ENCODE measurements at places on chromosomes 16 and 17.

DNA sequence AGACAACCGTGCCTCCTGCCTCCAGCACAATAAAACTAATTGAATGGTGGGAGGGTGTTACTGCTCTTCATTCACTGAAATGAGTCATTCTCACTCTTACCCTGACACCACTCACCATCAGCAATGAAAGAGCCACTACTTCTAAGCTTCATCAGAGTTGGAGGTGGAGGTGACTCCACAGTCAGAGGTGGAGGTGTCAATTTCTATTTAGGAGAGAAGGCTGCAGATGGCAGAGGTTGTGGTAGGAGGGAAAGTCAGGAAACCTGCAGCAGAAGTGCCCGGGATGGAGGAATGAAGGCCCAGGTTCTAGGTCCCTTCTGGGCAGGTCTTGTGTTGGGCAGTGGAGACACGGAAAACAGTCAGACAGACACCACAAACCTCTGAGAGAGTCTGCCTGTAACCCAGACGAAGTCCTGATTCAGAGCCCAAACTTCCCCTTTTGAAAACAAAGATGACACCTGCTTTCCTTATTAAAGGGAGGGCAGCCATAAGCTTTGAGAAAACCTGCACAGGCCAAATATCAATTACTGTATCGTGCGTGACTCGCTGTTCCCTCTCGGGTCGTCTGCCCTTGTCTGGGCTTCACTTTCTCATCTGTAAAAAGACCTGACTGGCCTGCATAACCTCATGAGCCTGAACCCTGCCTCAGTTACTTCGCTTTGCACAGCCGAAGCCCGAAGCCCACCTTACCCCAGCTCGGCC is 668 bp downstream of the ATPAF2 start:
- DNase-seq = no peak

- DNase-seq = no peak
Measured at GRCh38 chr17:77924757-77925336, 33.7 kb upstream of the TNRC6C start.

DNA sequence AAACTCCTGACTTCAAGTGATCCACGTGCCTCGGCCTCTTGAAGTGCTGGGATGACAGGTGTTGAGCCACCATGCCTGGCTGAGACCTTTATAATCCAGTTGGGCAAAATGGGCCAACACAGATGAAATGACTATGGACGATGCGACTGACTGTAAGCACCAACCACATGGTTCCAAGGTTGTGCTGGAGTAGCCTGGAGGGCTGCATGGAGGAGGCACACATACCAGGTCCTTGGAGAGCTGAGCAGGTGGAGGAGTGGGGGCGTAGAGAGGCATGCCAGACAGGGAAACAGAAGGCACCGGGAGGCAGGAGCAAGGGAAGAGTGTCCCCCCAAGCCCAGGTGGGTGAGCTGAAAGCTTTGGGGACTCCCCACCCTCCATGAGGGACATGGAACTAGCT is 85.2 kb downstream of the ABR start:
- no peak for DNase-seq

- DNase-seq = no peak
Measured at GRCh38 chr16:29819506-29819905, 756 bp upstream of the MVP start.

DNA sequence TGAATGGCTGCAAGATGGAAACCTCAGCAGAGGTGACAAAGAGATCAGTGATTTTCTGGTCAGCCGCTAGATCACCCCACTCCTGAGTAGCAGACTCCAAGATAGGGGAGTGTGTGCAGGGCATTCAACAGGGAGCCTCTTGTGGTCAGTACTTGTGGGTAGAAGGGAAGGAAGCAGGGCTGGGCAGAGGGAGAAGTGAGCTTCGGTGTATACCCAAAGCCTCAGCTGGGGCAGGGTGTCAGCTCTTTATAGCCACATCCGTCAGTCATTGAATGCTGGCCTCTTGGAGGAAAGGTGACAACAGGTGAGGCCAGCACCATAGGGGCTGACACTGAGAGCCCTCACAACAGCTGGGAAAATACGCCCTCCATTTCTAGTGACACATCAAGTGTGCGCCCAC is 2.2 kb upstream of the SLC12A3 start:
- DNase-seq = no peak

DNA sequence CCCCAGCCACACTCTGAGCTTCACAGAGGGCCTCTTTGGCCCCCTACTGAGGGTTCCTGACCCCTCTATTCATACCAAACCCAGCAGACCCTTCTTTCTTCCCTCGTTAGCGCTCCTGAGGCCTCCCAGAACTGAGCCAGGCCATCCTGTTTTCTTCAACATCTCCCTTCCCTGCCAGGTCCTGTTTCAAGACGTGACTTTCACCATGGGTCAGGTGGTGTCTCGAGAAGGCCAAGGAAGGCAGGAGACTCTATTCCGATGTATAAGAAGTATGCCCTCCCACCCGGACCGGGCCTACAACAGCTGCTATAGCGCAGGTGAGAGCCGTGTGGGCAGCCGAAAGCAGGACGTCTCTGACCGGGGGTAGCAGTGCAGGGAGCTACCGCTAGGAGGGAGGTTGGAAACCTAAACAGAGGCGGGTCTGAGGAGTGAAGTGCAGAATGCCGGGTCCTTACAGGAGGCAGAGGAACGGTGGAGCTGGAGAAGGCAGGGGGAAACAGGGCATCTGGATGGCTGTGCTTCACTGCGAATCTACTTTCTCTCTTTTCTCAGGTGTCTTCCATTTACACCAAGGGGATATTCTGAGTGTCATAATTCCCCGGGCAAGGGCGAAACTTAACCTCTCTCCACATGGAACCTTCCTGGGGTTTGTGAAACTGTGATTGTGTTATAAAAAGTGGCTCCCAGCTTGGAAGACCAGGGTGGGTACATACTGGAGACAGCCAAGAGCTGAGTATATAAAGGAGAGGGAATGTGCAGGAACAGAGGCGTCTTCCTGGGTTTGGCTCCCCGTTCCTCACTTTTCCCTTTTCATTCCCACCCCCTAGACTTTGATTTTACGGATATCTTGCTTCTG is 1.3 kb upstream of the SENP3 start:
- peak; percentile 37 for DNase-seq

DNA sequence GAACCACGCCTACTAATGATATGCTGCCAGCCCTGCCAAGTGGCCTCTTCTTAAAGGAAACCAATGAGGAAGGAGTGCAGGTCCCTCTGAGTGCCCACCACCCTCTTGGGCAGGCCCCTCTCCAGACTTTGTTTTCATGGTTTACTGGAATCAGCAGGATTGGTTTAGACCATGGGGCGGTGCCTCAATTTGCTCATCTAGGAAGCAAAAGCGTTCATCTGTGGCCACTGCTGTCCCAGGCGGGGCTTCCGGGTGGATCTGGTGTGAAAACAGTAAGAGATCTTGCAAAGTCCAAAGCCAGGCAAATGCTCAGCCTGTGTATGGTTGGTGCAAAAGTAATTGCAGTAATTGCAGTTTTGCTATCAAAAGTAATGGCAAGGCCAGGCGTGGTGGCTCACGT is 71.3 kb downstream of the AMFR start:
- no peak for DNase-seq

DNA sequence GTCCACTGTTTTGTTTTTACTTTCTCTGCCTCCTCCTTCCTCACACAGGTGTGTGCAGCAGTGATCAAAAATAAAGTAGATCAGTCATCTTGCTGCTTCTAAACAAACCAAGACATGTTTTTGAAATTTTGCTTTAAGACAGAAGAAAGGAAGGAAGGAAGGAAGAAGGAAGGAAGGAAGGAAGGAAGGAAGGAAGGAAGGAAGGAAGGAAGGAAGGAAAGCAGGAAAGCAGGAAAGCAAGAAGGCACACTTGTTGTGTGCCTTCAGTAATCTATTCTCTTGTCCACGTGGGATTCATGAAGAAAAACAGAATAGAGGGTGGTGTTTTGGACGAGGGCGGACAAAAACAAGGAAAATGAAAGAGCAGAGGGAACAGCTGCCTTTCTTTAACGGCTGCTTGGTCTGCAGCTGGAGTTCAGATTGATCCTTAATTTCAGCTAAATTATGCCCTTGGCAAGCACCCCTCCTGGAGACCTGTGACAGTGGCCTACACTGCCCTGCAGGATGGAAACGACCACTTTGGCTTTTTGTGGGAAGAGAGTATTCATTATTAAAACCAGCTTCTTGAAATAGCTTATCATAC is 188.5 kb upstream of the IRX3 start:
- DNase-seq = no peak

DNA sequence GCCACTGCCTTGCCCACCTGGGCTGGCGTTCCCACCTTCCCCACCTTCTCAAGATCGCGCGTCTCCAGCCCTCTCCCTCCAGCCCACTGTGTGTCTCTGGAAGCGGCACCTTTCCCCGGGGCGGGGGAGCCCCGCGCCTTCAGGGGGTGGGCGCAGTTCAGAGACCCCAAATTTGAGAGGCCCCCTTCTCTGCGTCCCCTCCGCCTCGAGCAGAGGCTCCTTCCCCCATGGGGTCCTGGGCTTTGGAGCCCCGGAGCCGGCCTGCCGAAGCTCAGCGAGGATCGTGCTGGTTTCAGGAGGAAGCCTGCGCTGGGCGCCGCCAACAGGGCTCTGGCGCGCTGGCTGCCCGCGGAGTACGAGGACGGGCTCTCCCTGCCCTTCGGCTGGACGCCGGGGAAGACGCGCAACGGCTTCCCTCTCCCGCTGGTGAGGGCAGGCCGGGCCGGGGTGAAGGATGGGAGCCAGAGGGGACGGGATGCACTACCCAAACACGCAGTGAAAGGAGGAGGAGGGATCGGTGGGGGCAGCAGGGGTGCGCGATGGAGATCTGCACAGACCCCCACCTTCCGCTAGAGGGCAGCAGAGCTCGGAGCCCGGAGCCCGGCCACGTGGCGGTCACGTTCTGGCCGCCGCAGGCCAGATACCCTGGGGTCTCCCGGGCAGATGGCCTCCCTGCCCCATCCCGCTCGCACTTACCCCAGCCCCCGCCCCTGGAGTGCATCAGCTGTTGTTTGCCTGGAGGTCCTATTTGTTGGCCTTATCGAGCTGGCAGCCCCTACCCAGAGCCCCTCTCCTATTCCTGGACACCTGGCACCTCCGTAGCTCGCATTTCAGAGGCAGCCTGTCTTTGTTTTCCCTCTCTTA is 11.1 kb downstream of the LPO start:
- DNase-seq = peak; percentile 51

All from bone marrow (tissue), 2 donors.